Left ventricle myocardium inferior (tissue), 1 donor: ENCODE measurements at places on chromosomes 16 and 17.
A peak's percentile ranks its signal among the peaks of the same experiment; 100 is the strongest.

DNA sequence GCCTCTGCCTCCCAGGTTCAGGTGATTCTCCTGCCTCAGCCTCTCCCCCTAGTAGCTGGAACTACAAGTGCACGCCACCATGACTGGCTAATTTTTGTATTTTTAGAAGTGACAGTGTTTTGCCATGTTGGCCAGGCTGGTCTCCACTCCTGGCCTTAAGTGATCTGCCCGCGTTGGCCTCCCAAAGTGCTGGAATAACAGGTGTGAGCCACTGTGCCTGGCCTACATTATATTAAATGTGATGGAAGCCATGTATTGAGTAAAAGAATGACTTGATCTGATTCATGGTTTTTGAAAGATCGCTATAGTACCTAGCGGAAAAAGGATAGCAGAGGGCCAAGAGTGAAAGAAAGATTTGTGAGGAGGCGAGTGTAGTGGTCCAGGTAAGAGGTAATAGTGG is 2.7 kb upstream of the PPM1D start:
- no peak for DNase-seq

- no peak for DNase-seq
Measured at GRCh38 chr17:57818066-57818465, 31.8 kb downstream of the MRPS23 start.

GRCh38 chr17:48023400-48024148 is 14.0 kb downstream of the COPZ2 start:
- DNase-seq = peak; percentile 85

GRCh38 chr17:8222380-8222629 is 11.9 kb upstream of the AURKB start:
- DNase-seq = no peak

DNA sequence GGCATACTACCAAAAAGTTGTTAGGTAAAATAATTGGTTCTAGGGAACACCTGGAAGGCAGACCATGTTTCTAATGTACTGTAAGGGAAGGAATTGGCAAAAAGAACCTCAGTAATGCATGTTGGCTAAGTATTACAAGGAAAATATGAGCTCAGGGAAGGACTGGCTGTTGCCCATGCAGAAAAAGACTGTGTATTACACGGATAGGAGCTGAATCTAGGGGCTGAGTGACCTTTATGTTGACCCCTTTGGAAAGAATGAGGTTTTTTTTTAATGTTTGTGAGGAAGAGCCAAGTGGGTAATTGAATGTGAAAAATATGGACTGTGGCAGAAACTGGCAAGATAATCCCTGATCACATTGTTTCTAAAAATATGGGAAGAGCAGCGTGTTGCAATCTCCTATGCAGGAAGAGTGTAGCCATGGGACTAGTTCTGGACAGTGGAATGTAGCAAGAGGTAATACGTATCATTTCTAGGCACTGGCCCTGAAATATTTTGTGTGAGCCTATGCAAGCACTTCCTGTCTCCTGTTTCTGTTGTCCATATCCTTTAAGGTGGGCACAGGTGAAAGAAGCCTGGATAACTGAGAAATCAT is 95.1 kb upstream of the CNTNAP4 start:
- DNase-seq = no peak

DNA sequence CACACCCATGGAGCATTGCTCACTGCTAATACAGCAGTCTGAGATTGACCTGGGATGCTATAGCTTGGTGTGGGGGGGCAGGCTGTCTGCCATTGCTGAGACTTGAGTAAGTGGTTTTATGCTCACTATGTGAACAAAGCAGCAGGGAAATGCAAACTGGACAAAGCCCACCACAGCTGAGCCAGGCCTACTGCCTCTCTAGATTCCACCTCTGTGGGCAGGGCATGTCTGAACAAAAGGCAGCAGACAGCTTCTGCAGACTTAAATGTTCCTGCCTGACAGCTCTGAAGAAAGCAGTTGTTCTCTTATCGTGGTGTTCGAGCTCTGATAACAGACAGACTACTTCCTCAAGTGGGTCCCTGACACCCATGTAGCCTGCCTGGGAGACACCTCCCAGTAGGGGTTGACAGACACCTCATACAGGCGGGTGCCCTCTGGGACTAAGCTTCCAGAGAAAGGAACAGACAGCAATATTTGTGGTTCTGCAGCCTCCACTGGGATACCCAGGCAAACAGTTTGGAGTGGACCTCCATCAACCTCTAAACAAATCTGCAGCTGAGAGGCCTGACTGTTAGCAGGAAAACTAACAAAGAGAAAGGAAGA is 2204.8 kb downstream of the TP53TG3F start:
- no peak for DNase-seq

- no peak for DNase-seq
Measured at GRCh38 chr17:31074772-31075555, 19.8 kb upstream of the NF1 start.

GRCh38 chr16:3580686-3581085 is 3.5 kb upstream of the NLRC3 start:
- DNase-seq = no peak

DNA sequence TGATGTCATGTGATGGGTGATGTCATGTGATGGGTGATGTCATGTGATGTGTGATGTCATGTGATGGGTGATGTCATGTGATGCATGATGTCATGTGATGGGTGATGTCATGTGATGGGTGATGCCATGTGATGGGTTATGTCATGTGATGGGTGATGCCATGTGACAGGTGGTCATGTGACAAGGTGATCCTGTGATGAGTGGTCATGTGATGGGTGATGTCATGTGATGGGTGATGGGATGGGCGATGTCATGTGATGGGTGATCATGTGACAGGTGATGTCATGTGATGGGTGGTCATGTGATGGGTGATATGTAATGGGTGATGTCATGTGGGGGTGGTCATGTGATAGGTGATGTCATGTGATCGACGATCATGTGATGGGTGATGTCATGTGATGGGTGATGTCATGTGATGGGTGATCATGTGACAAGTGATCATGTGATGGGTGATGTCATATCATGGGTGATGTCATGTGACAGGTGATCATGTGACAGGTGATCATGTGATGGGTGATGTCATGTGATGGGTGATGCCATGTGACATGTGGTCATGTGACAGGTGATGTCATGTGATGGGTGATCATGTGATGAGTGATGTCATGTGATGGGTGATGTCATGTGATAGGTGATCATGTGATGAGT is 17.2 kb downstream of the CD300LB start:
- no peak for DNase-seq

- DNase-seq = no peak
Measured at GRCh38 chr16:62253966-62254365, 217.7 kb upstream of the CDH8 start.

GRCh38 chr16:69726313-69727060 is at the start of gene NQO1:
Gene NQO1 (minus strand): TSS chr16:69726560. CDS start chr16:69726439, 121 bp downstream.
- DNase-seq = peak; percentile 94

DNA sequence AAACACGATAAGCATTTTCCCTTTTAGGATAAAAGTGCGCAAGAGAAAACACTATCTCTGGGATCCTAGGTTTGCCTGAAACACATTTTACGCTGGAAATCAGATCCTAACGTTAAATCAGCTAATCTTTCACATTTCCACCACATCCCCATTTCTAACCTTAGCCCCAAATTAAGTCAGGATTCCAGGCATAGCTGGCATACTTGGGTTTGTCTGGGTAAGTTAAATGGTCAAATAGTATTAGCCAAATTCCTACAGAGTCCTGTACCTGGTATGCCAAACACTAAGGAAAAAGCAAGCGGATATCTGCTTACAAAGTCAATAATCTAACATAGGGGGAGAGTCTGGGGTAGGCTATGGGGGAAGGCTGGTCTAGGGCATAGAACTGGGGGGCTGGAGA is 557.4 kb upstream of the ZFHX3 start:
- DNase-seq = no peak

GRCh38 chr17:50129728-50130558 is at the start of gene SAMD14:
Gene SAMD14 (minus strand): TSS chr17:50130160. CDS start chr17:50124959, 5,201 bp downstream.
- DNase-seq = no peak

DNA sequence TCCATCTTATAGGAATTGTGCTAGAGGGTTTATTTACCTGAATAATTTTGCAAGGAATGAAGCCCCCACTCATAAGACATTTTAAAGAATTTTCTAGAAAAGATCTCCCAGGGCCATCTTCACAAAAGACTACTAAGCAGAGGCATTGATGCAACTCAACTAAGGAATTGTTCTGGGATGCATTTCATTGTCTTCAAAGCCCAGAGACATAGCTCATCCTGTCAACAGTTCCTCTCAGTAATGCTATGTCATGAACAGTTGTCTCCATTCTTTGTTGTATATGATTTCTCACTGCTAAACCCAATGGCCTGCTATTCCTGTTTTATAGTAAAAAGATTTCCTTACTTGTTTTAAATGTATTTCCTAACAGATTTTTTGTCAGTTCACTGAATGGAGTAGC is 136.8 kb upstream of the RBL2 start:
- no peak for DNase-seq

DNA sequence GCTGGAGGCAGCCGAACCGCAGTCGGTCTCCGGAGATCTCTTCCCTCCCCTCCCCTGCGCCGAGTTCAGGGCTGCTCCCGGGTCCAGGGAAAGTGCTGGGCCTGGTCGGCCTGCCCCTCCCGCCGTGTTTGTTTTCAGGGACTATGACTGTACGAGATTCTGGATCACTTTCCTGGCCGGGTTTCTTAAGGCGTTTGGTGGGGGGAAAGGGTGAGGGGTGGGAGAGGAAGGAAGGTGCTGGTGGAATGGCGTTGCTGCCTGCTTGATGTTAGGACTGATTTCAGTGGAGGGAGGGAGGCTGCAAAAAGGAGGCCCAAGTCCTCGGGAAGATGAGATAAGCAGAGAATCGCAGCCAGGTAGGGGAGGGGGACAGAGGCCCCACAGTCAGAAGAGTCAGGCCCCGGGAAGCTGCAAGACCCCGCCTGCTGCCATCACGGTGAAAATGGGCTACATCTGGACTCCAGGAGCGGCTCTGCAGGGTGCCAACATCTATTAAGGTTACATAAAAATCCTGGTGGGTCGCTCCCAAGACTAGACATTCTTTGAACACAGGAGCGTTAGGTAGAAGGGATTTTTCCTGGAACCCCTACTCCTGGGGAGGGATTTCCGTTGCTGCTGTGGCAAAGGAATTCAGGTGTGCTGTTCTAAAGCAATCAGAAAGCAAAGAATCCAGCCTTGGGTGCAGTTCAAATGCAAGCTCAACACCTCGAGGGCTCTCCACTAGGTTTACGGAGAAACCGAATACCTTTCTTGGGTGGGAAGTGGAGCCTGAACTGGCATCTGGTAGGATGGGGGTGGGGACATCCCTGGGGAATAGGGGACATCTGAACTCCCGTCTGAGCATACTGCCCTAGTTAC is 1.2 kb downstream of the ARHGAP44 start:
- peak; percentile 15 for DNase-seq

GRCh38 chr16:50244140-50244503 is 22.2 kb upstream of the ADCY7 start:
- no peak for DNase-seq

- DNase-seq = no peak
Measured at GRCh38 chr17:79361221-79361734, 249.6 kb downstream of the RBFOX3 start.

DNA sequence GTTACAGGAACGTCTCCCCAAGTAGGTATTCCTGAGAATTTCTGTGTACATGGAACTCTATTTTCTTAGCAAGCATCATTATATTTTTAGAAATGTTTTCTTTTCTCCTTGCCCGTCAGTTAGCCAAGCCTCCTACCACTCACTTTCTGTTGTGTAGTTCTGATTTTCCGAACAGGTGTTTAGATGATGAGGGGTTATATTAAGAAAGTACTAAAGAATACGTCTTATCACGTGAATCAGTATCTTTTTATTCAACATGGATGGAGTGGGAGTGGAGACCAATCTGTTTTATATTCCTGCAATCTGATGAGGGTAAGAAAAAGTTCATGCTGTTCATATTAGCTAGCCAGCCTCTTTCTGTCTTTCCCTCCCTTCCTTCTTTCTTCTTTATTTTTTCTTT is 29.4 kb downstream of the MSI2 start:
- DNase-seq = no peak

DNA sequence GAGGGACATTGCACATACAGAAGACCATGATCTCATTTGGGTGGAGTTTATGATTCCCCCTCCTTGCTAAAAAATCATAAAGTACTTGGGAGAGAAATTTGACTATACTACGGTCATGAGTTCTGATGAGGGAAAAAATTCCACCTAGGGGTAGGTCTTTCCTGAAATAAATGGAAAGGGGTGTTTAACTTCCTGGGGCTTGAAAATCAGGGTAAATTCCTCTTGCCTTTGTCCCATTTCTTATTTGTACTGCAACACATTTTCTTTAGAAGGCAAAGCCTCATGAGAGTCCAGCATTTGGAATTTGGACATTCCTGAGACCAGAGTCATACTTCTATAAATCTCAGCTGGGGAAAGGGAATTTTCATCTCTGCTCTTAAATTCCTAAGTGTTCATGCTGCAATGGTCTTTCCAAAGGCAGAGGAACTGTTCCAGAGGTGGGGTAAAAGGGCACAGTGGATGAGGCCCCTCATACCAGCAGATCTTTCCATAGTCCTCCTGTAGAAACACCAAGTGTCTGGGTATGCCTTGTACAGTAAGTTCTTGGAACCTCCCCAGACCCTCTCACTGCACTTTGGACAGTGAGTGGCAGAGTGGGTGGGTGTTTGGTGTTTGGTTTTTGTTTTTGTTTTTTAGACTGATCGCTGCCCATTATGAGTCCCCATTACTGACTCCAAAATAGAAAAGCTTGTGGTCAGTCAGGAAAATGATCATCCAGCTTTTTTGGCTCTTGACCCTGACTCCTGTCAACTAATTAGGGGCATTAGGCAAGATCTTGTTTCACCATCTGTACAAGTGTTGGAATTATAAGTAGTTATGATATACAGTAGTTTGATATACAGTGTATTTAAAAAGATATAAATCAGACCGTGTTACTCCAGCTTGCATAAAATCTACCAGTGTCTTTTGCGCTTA is 6.0 kb downstream of the LYRM1 start:
- no peak for DNase-seq
